Hematopoietic multipotent progenitor cell treated with erythropoietin and hydrocortisone succinate and interleukin-3 and kit ligand, for 15 days (in vitro differentiated cells): ENCODE measurements at places on chromosomes 3 and 15.

DNA sequence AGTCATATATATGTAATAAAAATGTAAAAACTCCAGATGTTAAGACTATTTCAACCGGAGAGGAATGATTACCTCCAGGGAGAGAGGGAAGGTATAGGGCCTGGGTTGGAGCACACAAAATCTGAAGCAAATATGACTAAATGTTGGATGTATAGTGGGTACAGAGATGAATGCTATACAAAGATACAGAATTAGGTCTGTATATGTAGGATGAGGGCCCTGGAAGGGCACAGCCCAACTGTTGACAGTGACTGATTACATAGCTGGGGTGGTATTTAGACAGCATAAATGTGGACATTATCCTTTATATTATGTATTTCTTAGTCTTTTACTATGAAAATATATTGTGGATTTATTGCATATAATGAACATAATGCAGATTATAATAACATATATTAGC, 94.4 kb upstream of the SPATA12 start:
- DNase-seq = no peak

- DNase-seq = no peak
Observed at GRCh38 chr15:50244153-50244552, 21.4 kb downstream of the HDC start.

GRCh38 chr3:51999846-52000245, 4.2 kb upstream of the RPL29 start:
- peak; percentile 81 for DNase-seq

- no peak for DNase-seq
Observed at GRCh38 chr3:177618873-177619733, 421.8 kb upstream of the TBL1XR1 start.

- DNase-seq = no peak
Observed at GRCh38 chr15:70196372-70197316, 98.9 kb upstream of the TLE3 start.

GRCh38 chr15:69636169-69636915, 183.7 kb downstream of the RPLP1 start:
- DNase-seq = no peak

- no peak for DNase-seq
Observed at GRCh38 chr15:100337096-100338044, 4.4 kb downstream of the ADAMTS17 start.

DNA sequence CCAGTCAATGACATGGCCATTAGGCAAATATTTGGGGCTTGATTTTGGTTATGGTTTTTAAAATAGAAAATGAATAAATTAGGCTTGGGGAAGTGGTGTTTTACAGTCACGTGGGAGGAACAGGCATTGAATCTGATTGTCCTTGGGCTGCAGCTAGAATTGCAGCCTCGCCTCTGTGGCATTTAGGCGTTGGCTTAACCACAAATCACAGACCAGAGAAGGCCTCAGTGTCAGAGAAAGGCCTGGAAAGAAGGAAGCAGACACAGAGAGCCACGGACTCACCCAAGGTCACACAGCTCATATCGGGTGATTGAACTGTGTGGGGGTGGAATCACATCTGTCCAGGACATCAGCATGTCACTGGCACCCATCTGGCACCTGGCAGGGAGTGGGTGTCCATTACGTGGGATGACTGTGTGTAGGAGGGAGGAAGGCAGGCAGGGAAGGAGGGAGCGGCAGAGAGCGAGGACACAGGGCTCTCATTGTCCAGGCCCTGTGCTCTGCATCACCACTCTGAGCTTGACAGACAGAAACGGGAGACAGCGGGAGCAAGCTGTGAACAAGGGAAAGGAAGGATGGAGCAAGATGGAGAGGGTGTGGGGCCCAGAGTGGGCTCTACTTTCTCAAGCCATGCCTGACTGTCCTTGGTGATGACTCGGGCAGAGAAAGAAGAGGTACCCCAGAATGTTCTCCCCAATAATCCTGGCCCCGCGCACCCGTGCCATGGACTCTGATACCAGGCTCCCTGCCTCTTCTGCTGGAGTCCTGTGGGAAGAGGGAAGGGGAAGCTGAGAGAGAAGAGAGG, 186.4 kb downstream of the FAM43A start:
- DNase-seq = no peak

GRCh38 chr3:152266221-152266995, 2.3 kb upstream of the MBNL1 start:
- no peak for DNase-seq

- no peak for DNase-seq
Observed at GRCh38 chr3:152126260-152126659, 142.5 kb upstream of the MBNL1 start.

DNA sequence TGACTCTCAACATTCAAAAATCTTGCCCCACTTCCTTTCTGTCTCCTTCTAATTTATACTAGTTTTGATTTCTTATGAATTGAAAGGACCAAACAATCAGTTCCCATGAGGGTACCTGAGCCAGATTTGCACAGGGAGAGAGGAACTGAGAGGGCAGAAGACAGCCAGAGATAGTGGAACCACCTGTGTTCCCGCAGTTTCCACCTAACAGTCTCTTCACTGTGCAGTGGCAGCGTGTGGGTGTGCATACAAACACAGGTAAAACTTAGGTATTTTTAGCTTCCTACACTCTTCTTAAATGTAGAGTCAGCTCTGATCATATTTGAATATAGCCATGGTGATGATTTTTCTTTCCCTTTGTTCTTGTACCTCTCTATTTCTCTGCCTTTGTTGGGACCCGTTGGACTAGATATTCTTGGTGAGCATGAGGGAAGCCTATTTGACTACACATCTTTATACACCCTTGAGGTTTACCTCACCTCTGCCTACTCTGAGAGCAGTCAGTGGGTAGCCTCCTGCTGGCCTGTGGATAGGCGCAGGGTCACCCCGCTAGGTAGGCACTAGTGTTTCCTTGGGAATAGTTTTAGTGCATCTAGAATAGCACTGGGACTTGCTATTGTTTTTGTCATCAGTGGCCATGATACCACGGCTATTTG, 58.8 kb downstream of the MAP3K13 start:
- no peak for DNase-seq

GRCh38 chr15:29139540-29140459, 129.8 kb downstream of the NSMCE3 start:
- peak; percentile 9 for DNase-seq

DNA sequence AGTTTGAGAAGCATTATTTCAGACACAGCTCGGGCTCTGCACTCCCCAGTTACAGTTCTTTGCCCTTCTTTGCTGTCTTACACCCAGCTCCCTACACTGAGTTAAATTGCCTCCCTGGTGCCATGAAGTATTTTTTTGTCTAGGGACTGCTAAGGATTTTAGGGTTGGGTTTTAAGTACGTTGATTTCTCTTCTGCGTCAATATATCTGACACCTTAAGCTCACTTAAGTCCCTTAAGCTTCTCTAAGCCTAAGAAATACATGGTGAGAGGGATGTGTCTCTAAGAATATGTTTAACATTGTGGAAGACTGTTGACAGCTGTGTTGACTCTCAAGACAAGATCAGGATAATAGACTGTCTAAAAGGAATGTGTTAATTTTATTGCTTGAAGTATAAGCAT, 400.5 kb downstream of the PTPRG start:
- no peak for DNase-seq

DNA sequence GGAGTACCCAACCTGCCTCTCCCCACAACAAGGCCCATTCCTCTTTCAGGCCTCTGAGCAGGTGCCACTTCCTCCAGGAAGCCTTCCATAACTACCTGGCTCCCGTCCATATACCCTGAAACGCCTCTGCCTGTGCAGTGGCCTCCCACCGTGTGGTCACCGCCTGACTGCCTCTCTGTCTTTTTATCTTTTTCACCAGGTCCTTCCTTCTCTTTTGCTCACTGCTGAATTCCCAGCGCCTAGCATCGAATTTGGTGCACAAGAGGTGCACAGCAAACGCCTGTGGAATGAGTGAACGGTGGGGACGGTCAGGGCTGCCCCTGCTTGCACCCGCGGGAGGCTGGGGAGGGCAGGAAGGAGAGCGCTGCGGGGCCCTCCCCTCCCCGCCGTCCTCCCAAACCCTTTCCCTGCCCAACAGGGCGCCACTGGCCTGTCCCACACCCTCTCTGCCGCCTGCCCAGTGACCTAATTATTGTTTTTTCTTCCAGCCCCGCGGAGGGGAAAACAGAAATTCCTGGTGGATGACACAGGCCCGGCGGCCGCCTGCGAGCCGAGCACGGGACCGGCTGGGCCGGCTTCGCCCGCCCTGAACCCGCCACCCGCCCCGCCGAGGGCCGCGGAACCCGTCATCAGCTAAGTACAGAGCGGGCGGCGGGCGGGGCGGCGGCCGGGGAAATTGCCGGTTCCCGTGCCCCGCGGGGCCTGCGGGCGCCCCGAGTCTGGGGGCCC, 140.1 kb downstream of the SMAD6 start:
- DNase-seq = no peak

DNA sequence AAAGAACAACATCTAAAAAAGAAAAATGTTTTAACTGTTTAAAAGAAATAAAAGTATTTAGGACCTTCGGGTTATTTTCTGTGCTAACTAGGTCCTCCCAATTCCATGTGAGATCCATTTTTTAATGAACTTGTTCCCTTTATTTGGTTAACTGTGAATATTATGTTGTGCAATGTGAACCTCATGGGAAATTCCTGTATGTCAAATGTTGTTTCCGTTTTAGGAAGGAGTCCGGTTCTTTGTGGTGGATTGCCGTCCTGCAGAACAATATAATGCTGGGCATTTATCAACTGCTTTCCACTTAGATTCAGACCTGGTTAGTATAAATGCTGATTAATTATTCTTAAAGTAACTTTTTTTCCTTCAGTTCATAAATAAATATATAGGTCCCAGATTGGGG, 35.5 kb upstream of the NIT2 start:
- no peak for DNase-seq

GRCh38 chr15:88238618-88239430, 17.7 kb downstream of the NTRK3 start:
- no peak for DNase-seq
